ENCODE measurements at places on chromosomes 12 and 14. TPM values are rescaled to one million over a fixed set of nuclear protein-coding genes. Genes with fewer than 3 reads are reported as not detected.

DNA sequence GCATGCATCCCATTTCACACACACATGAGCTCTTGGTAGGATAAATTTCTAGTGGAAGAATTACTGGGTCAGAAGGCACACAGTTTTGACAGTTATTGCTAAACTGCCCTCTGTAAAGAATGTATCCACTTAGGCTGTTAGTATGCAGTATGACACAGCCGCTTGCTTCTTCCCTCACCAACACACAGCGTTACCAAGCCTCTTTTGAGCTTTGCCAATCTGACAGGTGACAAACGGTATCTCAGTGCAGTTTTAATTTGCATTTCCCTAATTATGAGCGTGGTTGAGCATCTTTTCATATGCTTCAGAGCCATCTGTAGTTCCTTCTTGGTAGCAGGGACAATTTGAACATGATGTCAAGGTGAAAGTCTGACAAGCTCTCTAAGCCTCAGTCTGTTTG, 42.9 kb downstream of the HRK start:
- no peak for DNase-seq

- DNase-seq, result no peak
Observed at GRCh38 chr12:113006641-113007040, 28.3 kb downstream of the OAS2 start.

DNA sequence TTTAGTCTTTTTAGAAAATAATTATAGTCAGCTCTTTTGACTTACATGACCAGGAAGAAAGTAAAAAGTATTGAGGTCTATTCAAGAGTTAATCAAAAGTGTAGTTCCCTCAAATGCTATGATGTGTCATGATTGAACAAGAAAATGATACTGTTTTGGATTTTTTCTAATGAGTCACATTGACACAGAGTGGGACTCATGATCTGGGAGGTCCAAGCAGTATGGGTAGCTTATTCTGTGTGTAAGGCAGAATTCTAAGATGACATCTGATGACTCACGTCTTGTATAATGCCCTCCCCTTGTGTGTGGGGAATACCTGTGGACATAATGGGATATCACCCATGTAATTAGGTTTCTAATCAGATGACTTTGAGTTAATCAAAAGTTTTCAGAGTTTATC, 178.1 kb upstream of the DDHD1 start:
- no peak for DNase-seq

DNA sequence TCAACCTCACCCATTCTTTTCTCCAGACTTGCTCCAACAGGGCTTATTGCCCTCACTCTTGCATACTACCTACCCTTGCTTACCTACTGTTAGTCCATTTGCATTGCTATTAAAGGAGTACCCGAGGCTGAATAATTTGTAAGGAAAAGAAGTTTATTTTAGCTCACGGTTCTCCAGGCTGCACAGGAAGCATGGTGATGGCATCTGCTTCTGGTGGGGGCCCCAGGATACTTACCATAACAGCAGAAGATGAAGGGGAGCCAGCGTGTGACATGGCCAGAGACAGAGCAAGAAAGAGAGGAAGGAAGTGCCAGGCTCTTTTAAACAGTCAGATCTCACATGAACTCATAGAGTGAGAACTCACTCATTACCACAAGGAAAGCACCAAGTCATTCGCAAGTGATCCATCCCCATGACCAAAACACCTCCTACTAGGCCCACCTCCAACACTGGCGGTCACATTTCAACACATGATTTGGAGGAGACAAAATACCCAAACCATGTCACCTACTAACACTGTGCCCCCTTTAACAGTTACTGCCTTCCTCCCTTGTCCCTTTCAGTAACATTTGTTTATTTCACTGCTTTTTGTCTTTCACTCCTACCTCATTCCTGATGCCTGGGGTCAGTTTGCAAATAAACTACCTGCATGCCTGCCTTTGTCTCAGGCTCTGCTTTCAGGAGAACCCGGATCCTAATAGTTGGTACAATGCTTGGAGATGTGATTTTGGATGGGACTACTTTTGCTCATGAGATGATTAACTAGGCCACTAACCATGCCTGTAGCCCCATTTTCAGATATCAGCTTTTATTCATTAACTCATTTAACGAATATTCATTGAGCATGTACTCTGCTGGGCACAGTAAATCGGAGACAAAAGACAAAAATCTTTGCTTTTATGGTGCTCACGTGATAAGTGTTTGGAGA, 41.6 kb upstream of the CSRP2 start:
- no peak for DNase-seq

Gene IL26
- not detected for total RNA-seq

Gene TPPP2
- total RNA-seq, result not detected

Gene ARHGDIB
- 63.8 TPM for total RNA-seq

- no peak for DNase-seq
Observed at GRCh38 chr12:102120564-102120873, 536 bp downstream of the PARPBP start.

Gene RCOR1
- total RNA-seq, result 11.1 TPM

DNA sequence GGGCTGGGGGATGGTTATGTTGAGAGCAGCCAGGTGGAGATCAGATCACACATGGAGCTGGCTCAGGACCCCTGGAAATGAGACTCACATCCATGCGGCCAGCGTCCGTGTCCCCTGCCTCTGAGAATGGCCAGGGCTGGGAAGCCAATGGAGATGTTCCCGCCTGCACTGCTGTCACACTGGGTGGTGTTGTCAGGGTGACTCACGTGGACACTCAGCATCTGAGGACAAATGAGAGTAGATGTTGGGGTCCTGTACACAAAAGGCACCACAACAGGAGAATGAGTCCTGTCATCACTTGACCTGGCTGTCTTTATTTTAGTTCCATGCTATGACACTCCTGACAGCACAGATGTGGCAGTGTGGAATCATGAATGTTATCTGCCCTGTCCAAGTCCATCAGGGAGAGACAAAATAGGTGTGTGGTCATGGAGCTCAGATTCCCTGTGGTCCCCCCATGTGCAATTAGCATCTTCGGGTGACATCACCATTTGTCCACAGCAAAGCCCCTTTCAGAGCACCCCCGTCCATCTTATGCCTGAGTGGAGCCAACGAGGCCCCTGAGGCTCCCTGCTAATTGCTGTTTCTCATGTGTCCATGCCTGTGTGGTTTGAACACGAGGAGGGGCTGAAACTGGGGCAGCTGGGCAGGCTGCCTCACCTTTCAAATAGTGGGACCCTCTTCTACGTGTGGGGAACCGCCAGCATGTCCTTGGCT, 393.5 kb downstream of the AACS start:
- no peak for DNase-seq

Gene RIPK3
- 8.7 TPM for total RNA-seq

Gene FNTB
- 33.5 TPM for total RNA-seq

DNA sequence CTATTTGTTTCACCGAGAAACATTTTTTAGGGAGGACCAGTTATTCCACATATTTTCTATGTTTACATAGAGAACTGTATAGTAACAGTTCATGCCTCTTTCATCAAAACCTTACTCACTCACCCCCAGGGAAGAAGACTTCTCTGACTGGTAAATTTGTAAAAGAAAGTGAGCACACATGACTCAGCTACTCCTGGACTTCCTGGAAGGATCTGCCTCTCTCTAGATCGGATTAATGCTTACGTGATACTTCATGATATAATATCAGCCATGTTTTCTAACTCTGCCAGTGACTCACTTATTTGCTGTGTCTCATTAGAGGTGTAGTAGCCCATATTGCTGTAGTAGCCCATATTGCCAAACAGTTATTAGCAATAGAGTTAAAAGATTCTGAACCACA, 494.3 kb upstream of the ATXN7L3B start:
- no peak for DNase-seq

DNA sequence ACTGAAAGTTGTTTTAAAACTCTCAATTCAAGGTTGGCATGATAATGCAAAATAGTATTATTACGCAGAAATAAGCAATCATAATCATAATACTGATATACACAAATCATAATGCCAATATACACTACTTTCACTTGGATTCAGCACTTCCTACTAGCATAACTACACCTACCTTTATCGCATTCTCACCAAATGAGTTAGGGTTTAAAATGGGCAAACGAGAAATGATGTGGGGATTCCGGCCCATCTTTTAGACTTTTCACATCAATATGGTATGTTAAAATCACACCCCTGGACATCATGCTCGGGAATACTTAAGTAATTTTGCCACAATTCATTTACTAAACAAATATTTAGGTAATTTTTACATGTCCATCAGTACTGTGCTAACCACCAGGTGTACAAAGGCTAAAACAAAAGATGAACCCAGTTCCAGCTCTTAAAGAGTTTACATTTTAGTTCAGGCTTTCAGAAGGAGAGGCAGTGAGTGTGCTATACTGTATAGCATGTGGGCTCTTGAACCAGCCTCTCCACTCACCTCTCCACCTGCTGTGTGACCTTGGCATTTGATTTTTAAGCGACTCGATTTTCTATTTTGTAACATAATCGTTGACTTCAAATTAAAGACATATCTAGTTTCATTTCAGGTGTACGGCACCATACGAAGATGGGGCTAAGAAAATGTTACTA, 1.1 kb upstream of the USP15 start:
- DNase-seq, result no peak

All from tibial nerve (tissue), 4 donors.